ENCODE measurements at places on chromosomes 11 and 22.

DNA sequence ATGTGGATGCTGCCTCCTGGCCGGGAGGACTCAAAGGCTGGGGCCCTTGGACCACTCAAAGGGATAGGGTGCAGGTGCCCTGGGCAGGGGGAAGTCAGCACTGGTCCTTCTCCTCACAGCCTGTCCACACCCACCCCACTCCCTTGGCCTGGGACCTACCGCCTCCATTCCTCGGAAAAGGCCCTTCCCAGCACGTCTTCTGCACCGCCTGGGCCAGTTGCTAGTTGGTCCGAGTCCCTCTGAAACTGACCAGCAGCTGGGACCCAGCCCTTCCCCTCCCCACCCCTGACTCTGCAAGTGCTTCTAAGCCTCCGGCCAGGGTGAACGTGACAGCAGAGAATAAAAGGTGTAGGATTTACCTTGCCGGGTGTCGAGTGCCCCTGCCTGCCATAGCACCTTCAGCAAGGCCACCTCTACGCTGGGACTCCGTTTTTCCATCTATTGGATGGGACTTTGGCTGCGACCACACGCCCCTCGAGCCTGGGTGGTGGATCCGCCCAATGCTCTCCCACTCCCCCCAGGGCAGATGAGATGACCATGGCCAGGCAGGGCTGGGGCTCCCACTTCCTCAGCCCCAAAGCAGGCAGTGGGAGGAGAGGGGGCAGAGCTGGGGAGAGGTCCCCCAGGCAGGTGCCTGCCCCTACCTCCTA, 37.3 kb downstream of the OSBPL5 start:
- peaks cover 4% of the 10 kb centered on the region for H3K36me3 ChIP-seq
- H3K4me1 ChIP-seq, result no peaks in the 10 kb centered on the region
- H3K4me3 ChIP-seq, result no peak overlapping the region
- no peaks in the 10 kb centered on the region for H3K27me3 ChIP-seq
- peak; percentile 13 for DNase-seq

DNA sequence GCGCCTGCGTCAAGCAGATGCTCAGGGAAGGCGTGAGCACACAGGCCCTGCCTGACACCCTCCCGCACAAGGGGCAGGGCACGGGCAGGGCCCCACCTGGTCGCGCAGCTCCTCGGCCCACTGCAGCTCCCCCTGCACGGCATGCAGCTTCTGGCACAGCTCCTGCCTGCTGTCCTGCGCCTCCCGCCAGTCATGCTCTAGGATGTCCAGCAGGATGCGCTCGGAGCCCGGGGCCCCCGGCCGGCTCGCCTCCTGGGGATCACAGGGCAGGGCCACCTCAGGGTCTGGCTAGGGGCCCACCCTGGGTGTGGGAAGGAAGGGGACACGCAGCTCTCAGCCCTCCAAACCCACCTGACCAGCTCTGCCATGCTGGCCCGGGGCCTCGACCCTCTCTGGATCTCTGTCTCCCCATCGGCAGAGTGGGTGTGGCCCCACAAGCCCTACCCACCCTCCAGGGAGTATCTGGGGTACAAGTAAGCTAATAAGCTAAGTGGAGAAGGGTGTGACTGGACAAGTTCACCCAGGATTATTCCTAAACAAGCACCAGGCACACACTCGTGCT, 10.7 kb downstream of the CARD10 start:
- peak overlapping the region; percentile 71 for H3K27ac ChIP-seq
- DNase-seq, result no peak
- peaks cover 7% of the 10 kb centered on the region for H3K36me3 ChIP-seq
- no peak overlapping the region for H3K4me3 ChIP-seq

DNA sequence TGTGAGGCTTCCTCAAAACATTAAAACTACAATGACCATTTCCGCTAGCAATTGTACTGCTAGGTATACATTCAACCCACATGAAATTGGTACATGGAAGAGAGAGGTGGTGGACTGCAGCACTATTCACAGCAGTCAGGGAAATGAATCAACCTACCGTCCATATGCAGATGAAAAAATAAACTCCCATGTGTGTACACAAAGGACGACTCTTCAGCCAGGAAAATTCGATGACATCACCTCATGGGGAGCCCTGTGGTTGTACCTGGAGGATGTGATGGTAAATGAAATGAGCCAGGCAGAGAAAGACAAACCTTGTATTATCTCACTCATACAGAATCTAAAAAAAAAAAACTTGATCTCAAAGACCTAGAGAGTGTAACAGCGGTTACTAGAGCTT, 23.3 kb downstream of the RFPL3 start:
- H3K27me3 ChIP-seq, result peaks cover 3% of the 10 kb centered on the region
- H3K27ac ChIP-seq, result no peak overlapping the region
- peaks cover 2% of the 10 kb centered on the region for H3K36me3 ChIP-seq
- H3K4me3 ChIP-seq, result no peak overlapping the region
- no peak for DNase-seq

- H3K27me3 ChIP-seq, result peaks cover 6% of the 10 kb centered on the region
- H3K36me3 ChIP-seq, result no peaks in the 10 kb centered on the region
- peaks cover 20% of the 10 kb centered on the region for H3K4me1 ChIP-seq
- H3K27ac ChIP-seq, result no peak overlapping the region
- DNase-seq, result no peak
Measured at GRCh38 chr11:32081129-32081641, 9.7 kb upstream of the RCN1 start.

DNA sequence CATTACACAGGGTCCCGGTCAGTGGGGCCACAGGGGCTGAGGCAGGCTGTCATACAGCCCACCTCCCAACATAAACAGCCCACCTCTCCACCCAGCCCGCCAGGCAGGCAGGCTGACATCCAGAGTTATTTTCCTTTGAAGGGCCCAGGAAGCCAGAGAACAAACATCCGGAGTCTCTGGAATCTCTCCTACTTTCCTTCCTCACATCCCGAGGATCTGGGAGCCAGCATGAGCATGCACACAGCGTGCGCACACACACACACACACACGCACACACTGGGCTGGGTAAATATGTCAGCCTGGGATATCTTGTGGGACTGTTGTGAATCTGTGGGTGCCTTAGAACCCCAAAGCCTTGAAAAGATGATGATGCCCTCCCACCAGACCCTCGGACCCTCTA, 55.4 kb downstream of the PDE2A start:
- H3K36me3 ChIP-seq, result no peaks in the 10 kb centered on the region
- H3K27ac ChIP-seq, result peak overlapping the region; percentile 54
- H3K4me3 ChIP-seq, result no peak overlapping the region
- H3K27me3 ChIP-seq, result peaks cover 66% of the 10 kb centered on the region

DNA sequence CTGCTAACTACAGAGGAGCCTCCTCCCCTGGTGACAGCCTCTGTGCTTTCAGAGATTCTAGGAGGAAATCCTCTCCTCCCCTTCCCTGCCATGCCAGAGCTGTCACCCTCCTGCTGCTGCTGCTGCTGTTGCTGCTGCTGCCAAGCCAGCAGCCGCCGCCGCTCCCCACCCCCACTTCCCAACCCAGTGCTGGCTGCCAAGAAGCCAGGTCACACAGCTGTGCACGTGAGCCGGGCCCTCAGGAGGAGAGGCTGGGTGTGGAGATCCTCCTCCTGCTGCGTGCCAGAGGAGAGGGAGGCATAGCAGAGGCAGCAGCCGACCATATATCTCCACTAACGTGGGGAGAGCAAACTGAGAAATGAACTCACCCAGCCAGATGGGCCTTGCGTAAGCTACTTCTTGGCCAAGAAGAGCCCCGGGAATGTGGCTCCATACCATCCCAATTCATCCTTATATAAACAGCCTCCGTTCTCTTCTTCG, 12.4 kb downstream of the CRY2 start:
- no peaks in the 10 kb centered on the region for H3K27me3 ChIP-seq
- H3K36me3 ChIP-seq, result peaks cover 13% of the 10 kb centered on the region
- peaks cover 4% of the 10 kb centered on the region for H3K4me1 ChIP-seq
- DNase-seq, result peak; percentile 65
- peak overlapping the region; percentile 73 for H3K27ac ChIP-seq
- H3K4me3 ChIP-seq, result no peak overlapping the region

GRCh38 chr22:35597692-35598395, 19.3 kb downstream of the MB start:
- no peaks in the 10 kb centered on the region for H3K36me3 ChIP-seq
- no peaks in the 10 kb centered on the region for H3K27me3 ChIP-seq
- H3K4me1 ChIP-seq, result peaks cover 3% of the 10 kb centered on the region
- H3K4me3 ChIP-seq, result no peak overlapping the region
- DNase-seq, result no peak

GRCh38 chr11:33819278-33820035, 45.1 kb upstream of the FBXO3 start:
- H3K4me1 ChIP-seq, result no peaks in the 10 kb centered on the region
- H3K4me3 ChIP-seq, result no peak overlapping the region

DNA sequence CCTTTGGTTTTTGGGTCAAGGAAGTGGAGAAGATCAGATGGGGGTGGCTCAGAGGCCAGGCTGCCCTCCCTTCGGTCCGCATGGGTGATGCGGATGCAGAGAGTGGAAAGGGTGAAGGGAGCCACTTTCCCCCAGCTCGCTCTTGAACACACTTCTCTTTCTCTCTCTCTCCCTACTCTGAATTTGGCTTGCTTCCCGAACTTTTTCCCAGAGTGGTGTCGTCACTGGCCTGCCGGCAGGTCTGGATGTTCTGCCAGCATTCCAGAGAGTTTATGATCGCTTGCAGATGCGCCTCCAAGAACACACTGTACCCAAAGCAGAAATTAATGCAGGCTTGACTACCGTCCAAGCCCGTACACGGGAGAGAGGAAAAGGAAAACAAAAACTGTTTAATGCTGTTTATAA, 103.2 kb downstream of the ZBTB16 start:
- no peaks in the 10 kb centered on the region for H3K36me3 ChIP-seq
- H3K27me3 ChIP-seq, result peaks cover 82% of the 10 kb centered on the region
- H3K4me1 ChIP-seq, result peaks cover 76% of the 10 kb centered on the region
